ENCODE measurements at places on chromosomes 3 and 15.

- peaks cover 4% of the 10 kb centered on the region for H3K27me3 ChIP-seq
- H3K27ac ChIP-seq, result no peak overlapping the region
- H3K4me3 ChIP-seq, result no peak overlapping the region
- no peak for DNase-seq
These were observed 2.4 kb downstream of the MKRN3 start for GRCh38 chr15:23567921-23568320.

DNA sequence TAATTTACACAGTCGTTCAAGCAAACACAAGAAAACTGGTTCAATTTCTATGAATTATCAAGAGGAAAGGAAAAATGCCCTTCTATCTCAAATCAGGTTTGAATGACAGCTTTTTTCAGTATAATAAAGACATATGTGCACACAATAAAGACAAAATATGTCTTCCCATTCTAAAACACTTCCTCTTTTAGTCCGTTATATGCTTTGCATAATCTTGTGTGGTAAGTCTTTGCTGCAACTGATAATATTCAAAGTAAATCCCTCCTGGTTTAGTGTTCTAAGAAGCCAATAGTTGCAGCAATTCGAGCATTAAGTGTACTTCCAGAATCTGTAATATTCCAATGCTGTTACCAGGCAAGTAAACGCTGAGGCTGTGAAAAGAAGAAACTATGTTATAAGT, 43.7 kb upstream of the MAPKBP1 start:
- H3K27me3 ChIP-seq, result no peaks in the 10 kb centered on the region
- H3K36me3 ChIP-seq, result peaks cover 27% of the 10 kb centered on the region
- no peak overlapping the region for H3K27ac ChIP-seq
- H3K4me3 ChIP-seq, result no peak overlapping the region
- no peak for DNase-seq
- peaks cover 2% of the 10 kb centered on the region for H3K4me1 ChIP-seq

- H3K4me3 ChIP-seq, result no peak overlapping the region
- no peaks in the 10 kb centered on the region for H3K4me1 ChIP-seq
- H3K36me3 ChIP-seq, result no peaks in the 10 kb centered on the region
- DNase-seq, result no peak
- H3K27me3 ChIP-seq, result no peaks in the 10 kb centered on the region
- H3K27ac ChIP-seq, result no peak overlapping the region
These were observed 3.6 kb upstream of the CLDN16 start for GRCh38 chr3:190384309-190384756.

DNA sequence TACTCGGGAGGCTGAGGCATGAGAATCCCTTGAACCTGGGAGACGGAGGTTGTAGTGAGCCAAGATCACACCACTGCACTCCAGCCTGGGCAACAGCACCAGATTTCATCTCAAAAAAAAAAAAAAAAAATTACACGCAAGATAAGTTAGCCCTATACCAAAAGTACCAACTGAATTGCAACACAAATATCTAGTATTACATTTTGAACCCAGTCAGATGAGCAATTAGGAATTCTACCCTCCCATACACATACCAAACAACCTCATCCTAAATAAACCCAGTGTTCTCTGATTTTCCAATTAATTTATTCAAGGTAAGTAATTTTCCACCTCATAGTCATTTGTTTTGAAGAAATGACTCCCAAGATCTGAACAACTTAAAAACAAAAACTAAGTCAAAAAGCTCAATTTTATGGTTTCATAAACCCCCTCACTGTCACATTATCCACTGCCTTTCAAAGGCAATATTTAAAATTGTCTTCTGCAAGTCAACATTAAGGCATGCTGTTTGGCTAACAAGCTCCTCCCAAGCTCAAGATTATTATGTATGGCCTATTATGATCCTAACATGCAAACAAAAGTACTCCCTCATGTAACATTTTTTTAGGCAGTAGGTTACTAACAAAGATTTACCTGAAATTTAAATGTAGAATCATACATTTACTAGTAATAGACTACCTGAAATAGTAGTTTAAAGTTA, 4.5 kb downstream of the RAF1 start:
- no peak overlapping the region for H3K4me3 ChIP-seq
- H3K36me3 ChIP-seq, result peaks cover 29% of the 10 kb centered on the region
- H3K27me3 ChIP-seq, result no peaks in the 10 kb centered on the region
- no peak overlapping the region for H3K27ac ChIP-seq

- no peak overlapping the region for H3K27ac ChIP-seq
- H3K36me3 ChIP-seq, result no peaks in the 10 kb centered on the region
- H3K4me3 ChIP-seq, result no peak overlapping the region
- no peak for DNase-seq
These were observed 637.1 kb upstream of the CCDC54 start for GRCh38 chr3:106740116-106740515.

DNA sequence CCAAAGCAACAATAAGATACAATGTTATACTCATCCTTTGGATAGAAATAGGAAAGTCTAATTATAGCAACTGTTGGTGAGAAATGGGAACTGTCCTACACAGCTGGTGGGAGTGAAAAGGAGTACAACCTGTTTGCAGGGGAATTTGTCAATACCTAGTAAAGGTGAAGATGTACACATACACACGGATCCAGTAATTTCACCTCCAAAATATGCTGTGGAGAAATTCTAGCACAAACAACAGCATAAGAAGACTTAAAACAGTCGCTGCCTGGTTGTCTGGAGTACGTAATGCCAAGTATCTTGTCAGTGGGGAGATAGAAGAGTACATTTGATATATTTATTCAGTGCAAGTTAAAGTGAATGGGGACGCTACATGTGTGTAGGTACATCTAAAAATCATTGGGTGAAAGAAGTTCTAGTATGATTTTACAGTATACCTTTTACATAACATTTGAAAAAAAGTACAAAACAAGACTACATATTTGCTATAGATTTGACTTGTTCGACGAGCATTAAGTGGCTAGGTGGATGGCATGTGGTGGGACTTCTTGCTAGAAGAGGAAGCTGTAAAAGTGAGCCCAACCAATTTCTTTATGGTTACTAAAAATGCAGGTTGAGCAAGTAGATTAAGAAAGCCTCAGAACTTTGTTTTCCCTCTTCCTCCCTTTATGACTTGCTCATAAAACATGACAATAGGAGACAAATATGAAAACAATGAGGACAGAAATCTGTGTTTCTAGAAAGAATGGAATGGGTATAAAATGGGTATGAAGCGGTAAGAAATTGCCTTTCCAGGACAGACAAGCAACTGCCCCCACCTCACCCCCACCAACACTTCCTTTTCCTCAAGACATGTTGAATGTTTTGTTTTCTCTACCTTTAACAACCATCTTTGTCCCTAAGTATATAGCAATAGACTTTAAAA, 50.2 kb upstream of the CCR4 start:
- H3K4me3 ChIP-seq, result no peak overlapping the region
- DNase-seq, result no peak
- H3K36me3 ChIP-seq, result no peaks in the 10 kb centered on the region
- peaks cover 28% of the 10 kb centered on the region for H3K27me3 ChIP-seq
- peaks cover 4% of the 10 kb centered on the region for H3K4me1 ChIP-seq

DNA sequence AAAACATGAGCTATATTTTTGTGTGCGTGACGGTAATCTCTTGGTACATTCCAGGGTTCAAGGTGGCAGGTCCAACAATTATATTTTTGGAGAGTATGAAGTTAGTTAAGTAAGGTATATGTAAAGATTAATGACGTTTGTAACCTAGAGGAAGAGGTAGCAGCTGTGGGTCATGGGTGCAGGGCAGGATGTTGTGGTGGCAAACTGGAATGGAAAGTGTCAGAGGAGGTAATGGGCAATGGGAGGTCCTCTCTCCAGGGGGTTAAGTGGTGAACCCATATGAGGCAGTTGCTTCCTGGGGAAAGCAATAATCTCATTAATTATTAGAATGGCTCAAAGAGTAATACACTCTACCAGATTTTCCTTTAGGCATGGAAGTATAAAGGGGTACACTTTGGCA, 1.0 kb upstream of the CD200R1L start:
- H3K27ac ChIP-seq, result peak overlapping the region; percentile 73
- peaks cover 33% of the 10 kb centered on the region for H3K4me1 ChIP-seq
- peak; percentile 81 for DNase-seq
- H3K4me3 ChIP-seq, result peak overlapping the region; percentile 31
- peaks cover 39% of the 10 kb centered on the region for H3K36me3 ChIP-seq
- H3K27me3 ChIP-seq, result no peaks in the 10 kb centered on the region

DNA sequence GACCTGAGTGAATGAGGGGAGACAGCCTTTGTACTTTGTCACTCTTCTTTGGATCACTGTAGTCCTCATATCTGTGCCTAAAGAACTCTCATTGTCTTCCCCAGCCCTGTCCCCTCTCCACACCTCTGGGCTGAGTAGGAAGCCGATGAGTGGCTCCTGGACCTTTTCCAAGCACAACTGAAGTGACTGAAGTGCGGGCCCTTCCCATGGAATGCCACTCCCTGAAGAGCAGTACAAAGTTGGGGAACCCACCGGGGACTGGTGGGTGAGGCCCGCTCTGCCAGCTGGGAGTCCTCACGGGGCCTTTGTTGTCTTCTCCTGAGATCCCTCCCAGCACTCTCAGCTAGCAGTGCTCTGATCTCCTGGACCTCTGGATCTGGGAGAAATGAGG, 90.1 kb downstream of the AAGAB start:
- H3K27ac ChIP-seq, result no peak overlapping the region
- H3K36me3 ChIP-seq, result peaks cover 58% of the 10 kb centered on the region
- DNase-seq, result no peak
- H3K4me1 ChIP-seq, result peaks cover 25% of the 10 kb centered on the region

DNA sequence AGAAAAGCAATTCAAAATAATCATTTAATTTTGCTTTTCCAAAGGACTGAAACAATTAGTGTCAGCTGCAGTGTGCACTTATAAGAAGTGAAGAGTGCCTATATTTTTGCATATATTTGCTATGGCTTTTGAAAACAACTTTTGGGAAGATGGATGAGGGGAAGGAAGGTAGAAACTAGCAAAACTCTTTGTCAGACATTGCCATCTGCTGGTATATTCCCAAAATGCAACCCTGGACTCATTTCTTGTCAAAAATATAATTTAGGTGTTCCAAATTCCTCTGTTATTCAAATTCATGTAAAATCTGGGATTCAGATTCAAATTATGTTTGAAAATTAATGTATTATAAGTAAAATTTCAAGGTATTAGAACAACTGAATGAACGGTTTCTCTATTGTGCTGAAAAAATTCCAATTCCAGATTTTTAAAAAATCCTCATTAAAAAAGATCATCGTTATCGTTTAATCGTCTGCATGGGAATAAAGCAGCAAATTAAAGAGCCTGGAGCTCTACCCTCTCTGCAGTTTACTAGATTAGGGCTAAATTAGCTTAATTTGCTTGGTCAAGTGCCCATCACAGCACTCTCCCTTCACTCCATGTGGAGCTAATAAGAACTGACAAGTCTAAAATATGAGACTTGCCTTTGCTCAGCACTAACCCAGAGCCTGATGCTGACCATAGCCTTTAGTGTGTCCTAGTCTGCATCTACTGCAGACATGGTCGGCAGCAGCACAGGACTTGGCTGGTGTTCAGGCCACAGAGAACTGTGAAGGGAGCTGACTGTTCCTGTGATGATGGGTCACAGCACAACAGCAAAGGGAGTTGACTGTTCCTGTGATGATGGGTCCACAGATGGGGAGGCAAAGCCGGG, 67.9 kb upstream of the MITF start:
- H3K27me3 ChIP-seq, result peaks cover 2% of the 10 kb centered on the region
- no peak overlapping the region for H3K4me3 ChIP-seq
- H3K36me3 ChIP-seq, result no peaks in the 10 kb centered on the region
- no peak overlapping the region for H3K27ac ChIP-seq
- DNase-seq, result no peak

DNA sequence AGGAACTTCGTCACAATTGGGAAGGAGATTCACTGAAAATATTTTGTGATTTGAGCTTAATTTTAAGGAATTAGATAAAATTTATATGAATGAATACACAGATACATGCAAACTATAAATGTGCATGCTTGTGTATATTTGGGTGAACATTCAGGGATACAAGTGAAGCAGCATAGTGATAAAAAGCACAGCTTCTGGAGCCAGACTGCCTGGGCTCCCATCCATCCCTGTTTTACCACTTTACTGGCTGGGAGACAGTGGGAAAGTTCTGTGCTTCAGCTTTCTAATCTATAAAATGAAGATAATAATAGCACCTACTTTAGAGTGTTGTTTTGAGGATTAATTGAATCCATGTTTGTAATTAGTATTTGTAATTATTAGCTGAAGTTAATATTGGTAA, 8.1 kb upstream of the EPHA6 start:
- no peak overlapping the region for H3K4me3 ChIP-seq
- H3K27me3 ChIP-seq, result peaks cover 2% of the 10 kb centered on the region
- no peaks in the 10 kb centered on the region for H3K36me3 ChIP-seq
